ENCODE measurements at places on chromosomes 16 and 17.
A peak's percentile ranks its signal among the peaks of the same experiment; 100 is the strongest.

- DNase-seq = peak; percentile 78
These were observed 7.9 kb downstream of the PNPO start for GRCh38 chr17:47949197-47949759.

GRCh38 chr17:72270273-72270924 lies 149.6 kb downstream of the SOX9 start:
- no peak for DNase-seq

DNA sequence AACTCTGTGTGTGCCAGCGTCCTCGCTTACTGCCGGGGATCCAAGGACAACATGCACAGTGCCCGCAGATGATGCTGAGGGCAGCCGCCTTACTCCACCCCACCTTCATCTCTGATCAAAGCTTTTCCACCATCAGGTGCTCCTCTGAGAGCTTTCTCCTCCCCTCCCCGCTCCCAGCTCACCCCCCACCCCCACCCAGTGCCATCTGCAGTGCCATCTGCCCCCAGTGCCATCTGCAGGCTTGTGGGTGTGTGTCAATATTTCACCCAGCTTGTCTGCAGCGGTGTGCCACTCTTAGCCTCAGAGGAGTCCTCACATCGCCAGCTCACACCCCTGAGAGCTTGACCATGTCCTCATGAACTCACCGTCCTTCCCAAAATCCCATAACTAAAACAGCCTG lies 98.2 kb upstream of the NOL11 start:
- DNase-seq = no peak

DNA sequence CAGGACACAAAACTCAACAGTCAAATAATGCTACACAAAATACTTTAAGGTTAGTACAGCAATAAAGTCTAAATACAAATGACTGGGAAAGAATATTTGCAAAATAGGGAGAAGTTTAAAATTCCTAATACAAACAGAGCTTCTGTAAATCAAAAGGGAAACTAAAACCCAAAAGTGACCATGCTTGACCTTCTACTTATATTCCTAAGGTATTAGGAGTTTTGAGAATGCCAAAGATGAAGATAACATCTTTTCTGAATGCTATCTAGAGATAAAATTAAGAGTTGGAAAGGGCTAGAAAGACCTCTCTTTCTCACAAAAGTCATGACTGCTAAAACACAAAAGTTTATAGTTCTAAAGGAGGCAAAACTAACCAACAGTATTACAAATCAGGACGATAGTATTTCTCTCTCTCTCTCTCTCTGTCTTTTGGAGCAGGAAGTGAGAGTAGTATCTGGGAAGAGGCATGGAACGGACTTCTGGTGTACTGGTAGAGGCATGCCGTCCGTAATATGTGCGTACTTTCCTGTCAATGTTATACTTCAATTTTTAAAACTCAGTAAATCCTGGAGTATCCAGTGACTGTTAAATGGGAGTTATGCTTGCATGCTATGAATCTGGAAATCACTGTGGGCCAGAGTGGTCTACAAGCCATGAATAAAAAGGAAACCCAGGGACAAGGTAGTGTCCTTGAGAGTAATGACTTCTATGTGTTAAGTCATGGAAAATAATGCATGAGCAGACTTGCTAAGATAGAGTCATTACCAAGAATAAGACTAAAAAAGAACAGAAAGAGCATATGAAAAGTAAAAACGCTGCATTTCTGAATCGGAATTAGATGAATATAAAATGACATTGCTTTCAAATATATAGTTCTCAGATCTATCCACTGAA lies 49.7 kb upstream of the ANKFY1 start:
- DNase-seq = no peak

DNA sequence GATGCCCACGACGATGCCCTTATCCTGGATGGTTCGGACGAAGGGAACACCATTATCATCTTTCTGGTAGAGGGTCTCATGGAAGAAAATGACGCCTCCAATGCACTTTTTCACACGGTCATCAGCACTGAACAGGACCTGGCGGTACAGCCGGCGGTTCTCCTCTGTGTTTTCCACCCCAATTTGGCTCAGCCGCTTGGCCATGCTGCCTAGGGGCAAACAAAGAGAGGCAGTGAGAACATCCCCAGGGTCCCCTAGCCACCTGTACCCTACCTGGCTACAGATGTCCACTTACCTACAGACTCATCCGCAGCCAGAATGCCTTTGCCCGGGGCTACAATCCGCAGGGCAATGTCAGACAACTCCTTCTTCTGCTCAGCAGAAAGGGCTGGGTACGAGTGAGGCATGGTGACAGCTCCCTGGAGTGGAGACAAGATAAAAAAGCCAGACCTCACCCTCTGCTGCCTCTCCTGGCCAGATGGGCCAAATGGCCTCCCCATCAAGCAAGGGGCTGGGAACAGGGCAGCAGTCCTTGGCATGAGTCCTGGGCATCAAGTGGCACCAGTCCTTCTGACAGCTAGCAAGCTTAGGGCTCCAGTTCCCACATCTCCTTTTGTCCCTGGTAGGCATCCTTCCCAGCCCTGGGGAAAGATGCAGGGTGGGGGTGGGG lies 1.4 kb downstream of the ALDOC start:
- DNase-seq = no peak

- DNase-seq = no peak
These were observed 50.9 kb upstream of the NLK start for GRCh38 chr17:27991462-27991993.

- no peak for DNase-seq
These were observed 169.0 kb upstream of the HS3ST3A1 start for GRCh38 chr17:13770702-13771101.

GRCh38 chr17:48244121-48244711 lies 136.7 kb downstream of the SNX11 start:
- peak; percentile 12 for DNase-seq

DNA sequence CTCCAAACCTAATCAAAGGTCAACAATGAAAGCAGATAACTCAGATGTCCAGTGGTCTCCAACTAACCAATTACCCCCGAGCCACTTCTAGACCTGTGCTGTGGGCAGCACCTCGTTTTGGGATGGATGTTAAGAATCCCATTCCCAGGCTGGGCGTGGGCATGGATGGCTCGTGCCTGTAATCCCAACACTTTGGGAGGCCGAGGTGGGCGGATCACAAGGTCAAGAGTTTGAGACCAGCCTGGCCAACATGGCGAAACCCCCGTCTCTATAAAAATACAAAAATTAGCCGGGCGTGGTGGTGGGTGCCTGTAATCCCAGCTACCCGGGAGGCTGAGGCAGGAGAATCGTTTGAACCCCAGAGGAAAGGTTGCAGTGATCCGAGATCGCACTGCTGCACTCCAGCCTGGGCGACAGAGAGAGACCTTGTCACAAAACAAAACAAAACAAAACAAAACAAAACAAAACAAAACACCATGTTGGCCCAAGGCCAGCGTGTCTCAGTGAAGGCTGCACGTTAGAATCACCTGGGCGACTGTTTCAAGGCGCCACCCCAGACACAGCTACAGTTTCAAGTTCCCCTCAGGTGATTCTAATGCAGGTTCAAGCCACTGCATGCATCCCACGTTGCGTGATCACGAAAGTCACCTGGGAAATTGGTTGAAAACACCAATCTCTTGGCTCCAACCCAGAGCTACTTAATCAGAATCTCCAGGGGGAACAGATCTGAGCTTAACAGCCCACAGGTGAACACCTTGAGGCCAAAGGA lies 21.3 kb downstream of the COX4I1 start:
- DNase-seq = no peak

DNA sequence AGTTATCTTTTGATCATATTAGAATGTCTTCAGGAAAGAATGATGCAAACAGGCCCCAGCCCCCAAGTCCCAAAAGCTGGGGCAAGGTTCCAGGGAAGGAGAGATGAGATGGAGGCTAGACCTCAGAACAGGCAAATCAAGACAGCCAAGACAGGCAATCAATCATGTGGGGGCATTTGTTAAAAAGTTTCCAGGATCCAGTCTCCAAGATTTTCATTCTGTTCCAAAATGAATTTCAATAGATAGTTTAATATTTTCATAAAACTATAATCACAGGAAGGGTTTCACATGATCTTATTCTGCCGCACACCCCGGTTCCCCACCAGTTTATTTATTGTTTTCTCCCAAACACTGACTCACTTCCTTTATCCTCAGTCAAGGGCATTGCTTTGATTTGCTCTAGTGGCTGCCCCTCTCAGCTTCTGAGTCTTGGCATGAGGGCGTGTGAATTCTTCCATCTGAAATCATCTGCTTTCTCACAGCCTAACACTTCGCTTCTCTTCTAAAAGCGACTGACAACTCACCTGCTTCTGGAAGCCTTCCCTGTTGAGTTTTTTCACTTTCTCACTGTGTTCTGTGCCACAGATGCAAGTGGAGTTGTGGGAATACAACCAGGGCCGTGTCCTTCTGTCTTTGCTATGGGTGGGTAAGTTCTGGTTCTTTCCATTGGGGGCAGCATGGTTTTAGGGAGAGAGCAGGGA lies 12.2 kb upstream of the TERF2 start:
- DNase-seq = no peak

DNA sequence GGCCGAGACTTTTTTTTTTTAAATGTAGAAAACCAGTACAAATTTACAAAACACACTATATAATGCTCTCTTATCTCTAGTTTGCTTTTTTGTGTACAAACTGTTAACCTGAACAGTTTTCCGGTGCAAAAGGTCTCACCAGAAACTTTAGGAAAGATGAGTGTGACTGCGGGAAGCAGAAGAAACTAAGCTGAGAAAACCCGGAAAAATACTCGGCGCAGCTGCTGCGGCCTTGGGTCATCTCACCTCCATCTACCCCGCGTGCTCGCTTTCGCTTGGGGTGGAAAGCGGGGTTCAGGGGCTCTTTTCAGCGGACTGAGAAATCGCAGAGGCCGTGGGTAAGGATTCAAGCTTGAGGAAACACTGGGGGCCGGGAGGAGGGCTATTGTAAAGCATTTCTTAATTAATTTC lies 1.8 kb downstream of the SALL1 start:
- DNase-seq = no peak

DNA sequence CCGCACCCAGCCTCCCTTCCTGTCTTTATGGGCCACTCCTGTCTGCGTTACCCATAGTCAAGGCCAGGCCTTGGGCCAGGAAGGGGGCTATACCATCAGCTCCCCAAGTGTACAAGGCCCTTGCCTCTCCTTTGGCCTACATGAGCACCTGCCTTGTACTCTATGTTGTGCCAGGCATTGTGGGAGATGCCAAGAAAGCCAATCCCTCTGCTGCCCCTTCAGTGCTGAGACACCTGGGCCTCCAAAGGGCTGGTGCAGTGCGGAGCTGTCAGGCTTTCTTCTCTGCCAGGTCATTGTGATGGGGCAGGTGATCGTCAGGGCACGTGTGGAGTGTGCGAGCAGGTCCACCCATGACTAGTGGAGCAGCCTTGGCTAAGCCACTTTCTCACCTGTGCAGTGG lies 59.9 kb downstream of the MPRIP start:
- DNase-seq = no peak

GRCh38 chr17:58691701-58692238 lies at the start of gene TEX14:
TSS of gene TEX14 (minus strand) at chr17:58692045. CDS start at chr17:58652001, 40,044 bp downstream.
- no peak for DNase-seq

DNA sequence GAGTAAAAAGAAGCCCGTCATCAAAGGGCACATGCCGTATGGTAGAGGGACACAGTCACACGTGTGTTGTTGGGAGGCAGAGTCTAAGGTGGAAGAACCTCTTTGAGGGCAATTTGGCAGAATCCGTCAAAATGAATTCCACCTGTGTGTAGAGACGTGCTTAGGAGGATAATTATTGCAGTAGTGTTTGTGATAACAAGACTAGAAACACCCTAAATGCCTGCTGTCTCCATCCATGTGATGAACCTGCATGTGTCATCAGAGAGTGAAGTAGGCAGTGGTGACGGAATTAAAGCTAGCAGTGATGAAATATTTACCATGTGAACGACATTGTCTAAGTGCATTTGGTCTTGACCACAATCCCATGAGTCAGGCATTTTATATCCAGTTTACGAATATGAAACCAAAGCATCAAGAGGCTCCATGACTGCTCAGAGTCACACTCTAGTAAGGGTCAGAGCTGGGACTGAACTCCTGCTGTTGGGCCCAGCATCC lies 61.3 kb upstream of the ADORA2B start:
- no peak for DNase-seq

GRCh38 chr16:49014277-49015224 lies 267.1 kb downstream of the CBLN1 start:
- DNase-seq = no peak

DNA sequence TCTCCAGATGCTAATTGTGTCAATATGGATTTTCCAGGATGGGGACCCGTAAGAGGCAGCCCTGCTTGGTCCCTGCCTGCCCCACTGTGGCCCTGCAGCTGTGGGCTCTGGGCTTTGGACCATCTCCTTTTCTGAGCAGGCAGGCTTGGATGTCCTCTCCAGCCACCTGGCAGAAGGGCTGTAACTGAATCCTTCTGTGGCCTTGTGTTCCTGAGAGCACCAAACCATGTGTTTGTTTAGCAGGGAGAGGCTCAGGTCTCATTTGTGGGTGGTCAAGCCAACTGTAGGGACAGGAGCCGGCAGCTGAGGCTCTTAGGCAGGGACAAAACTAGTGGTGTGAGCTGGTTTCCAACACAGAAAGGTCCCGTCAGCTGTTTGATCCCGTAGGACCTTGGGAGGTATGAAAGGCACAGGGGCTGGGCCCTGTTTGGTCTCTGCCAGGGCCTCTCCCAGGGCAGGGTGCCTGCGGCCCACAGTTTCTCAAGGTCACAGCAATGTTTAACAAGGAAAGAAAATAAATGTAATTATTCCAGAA lies 18.5 kb downstream of the SEC14L5 start:
- DNase-seq = no peak

GRCh38 chr17:4446326-4447071 lies 12.8 kb downstream of the SPNS3 start:
- DNase-seq = no peak

DNA sequence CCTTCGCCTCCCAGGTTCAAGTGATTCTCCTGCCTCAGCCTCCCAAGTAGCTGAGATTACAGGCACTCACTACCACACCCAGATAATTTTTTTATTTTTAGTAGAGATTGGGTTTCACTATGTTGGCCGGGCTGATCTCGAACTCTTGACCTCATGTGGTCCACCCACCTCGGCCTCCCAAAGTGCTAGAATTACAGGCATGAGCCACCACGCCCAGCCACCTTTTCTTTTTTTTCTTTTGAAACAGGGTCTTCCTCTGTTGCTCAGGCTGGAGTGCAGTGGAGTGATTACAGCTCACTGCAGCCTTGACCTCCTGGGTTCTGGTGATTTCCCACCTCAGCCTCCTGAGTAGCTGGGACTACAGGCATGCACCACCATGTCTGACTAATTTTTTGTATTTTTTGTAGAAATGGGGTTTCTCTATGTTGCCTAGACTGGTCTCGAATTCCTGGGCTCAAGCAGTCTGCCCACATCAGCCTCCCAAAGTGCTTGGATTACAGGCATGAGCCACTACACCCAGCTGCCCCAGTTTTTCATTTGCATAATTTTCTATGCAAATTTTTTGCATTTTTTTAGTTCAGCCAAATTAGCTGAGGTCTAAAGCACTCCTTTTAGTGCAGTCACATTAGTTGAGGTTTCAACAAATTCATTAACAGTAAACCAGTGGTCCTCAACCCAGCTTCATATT lies 11.3 kb downstream of the WWP2 start:
- no peak for DNase-seq
